ENCODE measurements at places on chromosomes 1 and 21.
A peak's percentile ranks its signal among the peaks of the same experiment; 100 is the strongest.

- no peak for DNase-seq
Observed at GRCh38 chr1:108678706-108679105, 13.4 kb upstream of the PRPF38B start.

DNA sequence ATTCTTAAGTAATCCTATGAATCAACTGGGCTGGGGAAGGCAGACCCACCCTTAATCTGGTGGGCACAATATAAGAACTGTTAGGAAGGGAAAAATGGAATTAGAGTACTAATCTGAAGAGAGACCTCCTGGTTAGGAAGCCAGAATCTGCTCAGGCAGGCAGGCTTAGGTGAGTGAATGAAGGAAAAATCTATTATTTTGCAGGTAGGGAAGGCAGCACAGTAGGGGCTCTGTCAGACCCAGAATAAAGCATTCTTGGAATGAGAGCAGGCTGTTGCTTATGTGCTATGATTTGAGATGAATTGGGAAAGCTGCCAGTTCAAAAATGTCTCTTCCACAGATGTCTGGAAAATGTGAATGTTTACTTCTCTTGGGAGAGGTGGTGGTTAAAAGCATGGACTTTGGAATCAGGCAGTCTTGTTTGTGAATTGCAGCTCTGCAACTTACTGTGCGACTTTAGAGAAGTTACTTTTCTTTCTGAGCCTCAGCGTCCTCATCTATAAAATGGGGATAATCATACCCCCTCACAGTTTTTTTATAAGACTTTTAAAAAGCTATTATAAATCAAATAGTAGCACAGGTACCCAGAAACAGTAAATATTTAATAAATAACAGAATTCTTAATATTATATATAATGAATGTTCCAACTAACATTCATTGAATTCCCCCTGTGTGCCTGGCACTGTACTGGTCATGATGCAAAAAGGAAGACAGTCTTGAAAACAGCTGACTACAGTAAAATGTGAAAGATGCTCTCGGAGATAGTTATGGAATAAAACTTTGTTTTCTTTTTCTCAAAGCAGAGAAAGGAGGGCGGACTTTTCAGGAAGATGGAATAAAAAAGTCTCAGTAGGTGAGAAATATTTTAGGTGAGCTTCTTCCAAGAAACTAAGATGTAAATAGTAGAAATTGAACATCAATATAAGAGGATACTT is 15.3 kb upstream of the ZNF644 start:
- no peak for DNase-seq

DNA sequence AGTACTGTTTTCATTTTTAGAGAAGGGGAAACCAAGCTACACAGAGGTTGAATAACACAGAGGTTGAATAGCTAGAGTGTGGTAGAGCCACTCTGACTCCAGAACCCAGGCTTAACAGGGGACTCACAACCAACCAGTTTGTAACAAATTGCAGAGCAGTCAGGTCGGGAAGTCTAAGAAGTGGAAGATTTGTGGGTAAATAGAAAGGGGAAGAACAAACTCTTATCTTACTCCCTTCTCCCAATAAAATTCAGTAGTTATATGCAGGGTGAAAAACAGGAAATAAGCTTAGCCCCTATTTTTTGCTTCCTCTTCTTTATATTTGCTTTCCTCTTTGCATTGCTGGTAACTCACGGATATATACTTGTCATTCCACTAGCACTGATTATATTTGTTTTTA is 23.2 kb downstream of the CDC42 start:
- DNase-seq, result no peak

GRCh38 chr1:227894831-227895451 is 52.8 kb downstream of the WNT9A start:
- no peak for DNase-seq

GRCh38 chr1:97608272-97608671 is 312.6 kb downstream of the DPYD start:
- DNase-seq, result no peak

DNA sequence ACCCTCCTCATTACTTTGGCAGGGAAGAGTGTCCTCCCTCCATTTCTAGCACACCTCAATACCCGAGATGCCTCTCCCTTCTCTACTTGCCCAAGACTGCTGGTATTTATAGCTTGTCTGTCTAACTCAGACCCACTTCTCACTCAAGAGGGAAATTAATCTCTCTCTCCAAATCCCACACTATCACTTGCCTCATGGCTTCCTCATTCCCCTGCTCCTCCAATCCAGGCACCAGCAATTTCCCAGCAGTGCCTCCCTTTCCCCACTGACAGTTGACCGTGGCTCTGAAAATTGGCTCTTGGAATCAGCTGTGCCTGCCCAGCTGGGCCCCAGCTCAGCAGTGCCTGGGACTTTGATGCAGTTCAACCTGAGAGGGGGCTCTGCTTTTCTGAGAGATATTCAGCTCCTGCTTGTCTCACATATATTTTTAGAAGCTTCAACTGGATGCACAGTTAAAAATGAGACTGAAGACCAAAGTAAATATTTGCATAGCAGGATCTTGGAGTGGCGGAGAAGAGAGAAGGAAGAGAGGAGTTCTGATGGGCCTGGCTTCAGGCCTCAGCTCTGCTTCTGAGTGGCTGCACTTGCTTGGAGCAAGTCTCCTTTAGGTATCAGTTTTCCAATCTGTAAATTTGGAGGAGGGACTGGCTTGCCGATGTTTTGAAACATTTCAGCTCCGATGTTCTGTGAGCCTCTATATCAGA is 81.1 kb upstream of the SPATA6 start:
- no peak for DNase-seq

GRCh38 chr21:37462087-37462861 is 95.7 kb downstream of the DYRK1A start:
- no peak for DNase-seq

GRCh38 chr1:13761883-13762282 is 61.9 kb downstream of the PRDM2 start:
- DNase-seq, result no peak

DNA sequence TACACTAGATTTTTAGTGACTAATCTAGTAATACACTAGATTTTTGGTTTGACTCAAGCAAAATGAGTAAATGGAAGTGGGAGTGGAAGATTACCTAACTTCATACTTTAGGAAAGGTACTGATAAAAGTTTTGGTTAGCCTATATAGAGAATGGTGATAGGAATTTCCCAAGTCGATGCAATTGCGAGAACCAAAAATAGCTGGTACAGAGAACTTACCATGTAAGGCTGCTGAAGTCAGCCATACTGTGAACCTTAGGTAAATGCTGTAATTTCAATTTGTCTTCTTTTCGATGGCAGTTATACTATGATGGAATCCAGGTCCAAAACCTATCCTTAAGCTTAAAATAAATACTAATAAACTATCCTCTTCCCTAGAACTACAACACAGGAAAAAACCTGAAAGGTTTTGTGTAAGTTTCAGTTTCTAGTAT is 4.6 kb downstream of the PNRC2 start:
- no peak for DNase-seq

DNA sequence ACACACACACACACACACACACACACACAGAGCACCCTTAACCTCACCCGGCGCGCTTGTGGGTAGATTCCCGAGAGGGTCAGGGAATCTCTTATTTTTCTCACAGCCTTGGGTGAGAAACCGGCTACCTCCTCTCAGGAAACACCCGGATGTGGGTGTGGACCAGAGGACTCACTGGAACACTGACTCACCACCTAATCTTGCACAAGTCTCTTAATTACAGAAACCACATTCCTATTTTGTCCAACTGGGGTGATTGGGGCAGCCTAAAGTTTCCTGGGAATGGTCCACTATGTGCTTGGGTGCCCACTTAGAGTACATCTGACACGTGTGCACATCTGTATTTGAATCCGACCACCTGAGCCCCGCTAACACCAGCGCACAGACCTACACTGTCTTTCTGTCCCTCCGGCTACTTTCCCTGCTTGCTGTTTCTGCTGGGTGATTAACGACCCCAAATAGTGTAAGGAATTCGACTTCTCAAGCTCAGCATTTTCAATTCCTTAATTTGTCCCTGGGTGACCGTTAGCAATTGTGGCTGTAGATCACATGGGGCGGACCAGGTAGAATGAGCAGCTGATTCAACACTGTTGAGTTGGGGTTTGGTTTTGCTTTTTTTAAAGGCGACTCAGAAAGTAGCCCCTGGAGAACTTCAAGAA is 14.0 kb upstream of the TBX15 start:
- DNase-seq, result peak; percentile 97

DNA sequence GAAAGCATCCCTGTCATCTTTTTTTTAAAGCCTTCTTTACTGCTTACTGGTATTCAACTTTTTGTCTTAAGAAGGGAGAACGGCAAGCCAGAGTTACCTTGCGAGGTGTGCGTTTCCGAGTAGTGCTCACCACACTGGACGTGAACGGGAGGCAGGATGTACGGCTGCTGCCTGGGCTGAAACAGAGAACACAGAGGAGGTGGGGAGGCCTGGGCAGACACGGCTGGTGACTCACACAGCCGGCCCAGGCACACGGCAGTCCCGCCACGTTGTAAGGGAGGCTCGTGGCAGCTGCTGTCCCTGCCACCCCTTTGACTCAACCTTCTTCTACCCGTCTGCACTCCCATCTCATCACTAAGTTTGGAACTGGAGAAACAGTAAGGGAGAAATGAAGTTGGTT is 105.8 kb downstream of the SMYD2 start:
- DNase-seq, result no peak

DNA sequence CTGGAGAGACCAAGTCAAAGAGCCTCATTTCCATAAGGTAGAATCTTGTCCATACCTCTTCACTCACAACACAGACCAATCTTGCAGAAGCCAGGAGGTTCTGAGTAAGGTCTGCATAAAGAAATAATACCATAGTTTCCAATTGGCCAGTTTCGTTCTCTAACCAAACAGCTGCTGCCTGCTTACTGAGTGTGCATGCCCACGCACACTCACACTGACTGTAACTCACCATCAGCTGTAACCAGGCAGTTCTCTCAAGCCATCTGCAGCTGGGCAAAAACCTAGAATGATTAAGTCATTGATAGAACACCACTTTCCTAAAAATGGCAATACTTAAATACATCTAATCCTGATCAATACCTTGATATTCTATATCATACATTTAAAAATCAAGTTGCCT is 106.6 kb upstream of the VAV3 start:
- DNase-seq, result peak; percentile 6

All from skeletal muscle cell (primary cell).